ENCODE measurements at places on chromosomes 4 and X.

- H3K36me3 ChIP-seq = no peaks in the 10 kb centered on the region
- H3K27ac ChIP-seq = peak overlapping the region; percentile 98
- H3K27me3 ChIP-seq = no peaks in the 10 kb centered on the region
- no peak for DNase-seq
- no peak overlapping the region for H3K4me3 ChIP-seq
- peaks cover 11% of the 10 kb centered on the region for H3K4me1 ChIP-seq
These were observed 1.2 kb upstream of the MID1IP1 start for GRCh38 chrX:38799995-38800580.

- no peak for DNase-seq
- no peak overlapping the region for H3K4me3 ChIP-seq
- no peaks in the 10 kb centered on the region for H3K27me3 ChIP-seq
- H3K27ac ChIP-seq = no peak overlapping the region
- no peaks in the 10 kb centered on the region for H3K4me1 ChIP-seq
These were observed 124.1 kb downstream of the TRIML1 start for GRCh38 chr4:188263321-188263720.

DNA sequence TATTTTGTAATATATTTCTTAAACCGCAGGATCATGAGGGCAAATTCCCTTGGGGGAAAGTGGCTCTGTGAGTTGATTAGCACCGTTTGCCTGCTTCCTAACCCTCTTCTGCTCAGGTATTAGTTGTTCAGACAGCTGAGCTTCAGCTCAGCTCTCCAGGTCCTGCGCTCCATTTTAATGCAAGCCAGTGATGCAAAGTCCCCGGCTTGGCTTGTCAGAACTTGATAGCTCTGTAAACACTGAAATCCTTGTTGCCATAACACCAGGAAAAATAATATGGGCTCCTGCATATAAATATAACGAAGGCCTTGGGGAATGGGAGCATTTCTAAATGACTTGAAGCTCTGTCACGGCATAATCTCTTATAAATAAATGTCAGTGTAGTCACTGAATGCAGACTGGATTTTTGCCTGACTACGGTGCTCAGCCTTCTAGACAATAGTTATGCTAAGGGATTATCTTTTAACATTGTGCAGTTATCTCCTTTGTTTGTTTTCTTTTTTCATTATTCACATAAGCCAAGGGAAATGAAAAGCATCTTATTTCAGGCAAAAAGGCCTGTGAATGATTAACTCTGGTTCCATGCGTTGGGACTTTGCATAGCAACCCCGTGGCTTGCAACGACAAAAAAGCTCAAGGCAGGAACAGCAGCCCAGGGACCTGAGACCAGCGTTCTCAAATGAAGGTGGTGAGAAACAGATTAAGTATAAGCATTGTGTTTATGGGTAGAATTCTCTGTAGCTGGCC is 253.2 kb downstream of the SPRY1 start:
- H3K27me3 ChIP-seq = peaks cover 6% of the 10 kb centered on the region
- DNase-seq = no peak
- H3K4me3 ChIP-seq = no peak overlapping the region

- no peaks in the 10 kb centered on the region for H3K4me1 ChIP-seq
- no peak overlapping the region for H3K4me3 ChIP-seq
- peaks cover 6% of the 10 kb centered on the region for H3K27me3 ChIP-seq
These were observed 37.5 kb upstream of the IL21 start for GRCh38 chr4:122658377-122658776.

DNA sequence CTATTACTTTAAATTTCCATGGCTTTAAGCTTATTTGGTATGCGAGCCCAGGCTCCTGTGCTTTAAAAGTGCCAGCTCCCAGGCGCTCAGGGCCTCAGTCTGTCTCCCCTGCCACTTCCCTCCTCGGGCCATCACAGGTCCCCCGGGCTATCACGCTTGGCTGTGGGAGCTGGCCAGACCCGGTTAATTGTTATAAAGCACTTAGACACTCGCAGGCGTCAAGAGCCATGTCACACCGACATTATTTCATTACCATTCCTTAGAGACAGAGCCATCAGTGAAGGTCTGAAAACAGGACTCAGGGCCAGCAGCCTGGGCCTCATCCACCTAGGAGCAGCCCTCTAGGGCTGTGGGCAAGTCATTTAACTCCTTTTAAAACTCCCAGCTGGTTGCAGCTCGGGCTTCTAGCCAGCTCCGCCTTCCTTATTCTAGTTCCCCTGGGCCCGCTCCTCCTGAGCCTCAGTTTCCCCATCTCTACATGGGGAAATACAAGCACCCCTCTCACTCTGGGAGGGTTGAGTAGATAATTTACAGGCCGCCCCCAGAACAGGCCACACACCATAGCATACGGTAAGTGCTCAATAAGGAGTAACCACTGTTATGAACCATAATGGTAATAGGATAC is 99.0 kb downstream of the HMX1 start:
- H3K27ac ChIP-seq = no peak overlapping the region
- no peaks in the 10 kb centered on the region for H3K27me3 ChIP-seq
- no peak for DNase-seq

DNA sequence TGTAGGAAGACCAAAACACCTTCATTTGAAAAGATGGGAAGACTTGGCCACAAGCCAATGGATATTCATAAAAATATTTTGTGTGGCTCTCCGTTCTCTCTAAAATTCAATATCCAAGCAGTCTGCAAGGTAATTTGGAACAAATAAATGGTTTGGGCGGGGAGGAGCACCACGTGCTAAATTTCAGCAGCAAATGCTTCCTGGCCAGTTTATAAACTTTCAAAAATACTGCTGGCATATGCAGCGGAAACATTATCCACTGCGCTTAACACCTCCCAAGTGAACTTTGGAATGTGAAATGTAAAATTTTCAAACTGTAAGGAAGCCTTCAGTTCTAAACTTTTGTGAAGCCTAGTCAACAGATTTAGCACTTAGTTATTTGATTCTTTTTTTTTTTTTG is 191.0 kb downstream of the NSUN7 start:
- H3K4me3 ChIP-seq = no peak overlapping the region
- H3K4me1 ChIP-seq = no peaks in the 10 kb centered on the region
- no peak overlapping the region for H3K27ac ChIP-seq
- DNase-seq = no peak
- peaks cover 33% of the 10 kb centered on the region for H3K27me3 ChIP-seq

DNA sequence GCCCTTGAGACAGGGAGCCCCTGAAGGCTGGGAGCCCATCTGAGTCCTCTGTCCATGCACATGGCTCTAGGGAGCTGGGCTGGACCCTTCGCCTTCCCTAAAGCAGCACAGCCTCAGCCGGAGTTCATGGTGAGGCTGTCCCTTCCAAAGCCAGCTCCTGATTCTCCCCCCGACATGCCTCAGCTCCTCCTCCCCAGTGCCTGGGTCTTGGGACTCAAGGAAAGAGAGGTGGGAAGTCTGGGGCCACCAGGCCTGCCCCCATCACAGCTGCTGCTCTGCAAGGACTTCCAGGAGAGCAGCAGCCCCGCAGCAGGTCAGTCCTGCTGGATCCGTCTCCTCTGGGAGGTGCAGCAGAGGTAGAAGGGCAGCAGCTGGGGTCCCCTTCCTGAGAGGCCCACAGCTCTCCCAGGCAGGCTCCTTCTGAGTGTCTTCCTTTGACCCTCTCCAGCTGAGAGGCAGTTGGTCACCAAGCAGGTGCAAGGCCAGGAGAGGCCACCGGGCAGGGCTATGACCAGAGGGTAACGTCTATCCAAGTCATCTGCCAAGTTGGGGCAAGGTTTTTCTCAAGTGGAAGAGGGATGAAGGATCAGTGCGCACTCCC is 90.5 kb downstream of the ADRA2C start:
- no peak for DNase-seq
- H3K36me3 ChIP-seq = peaks cover 4% of the 10 kb centered on the region
- H3K27me3 ChIP-seq = peaks cover 44% of the 10 kb centered on the region
- H3K27ac ChIP-seq = no peak overlapping the region
- no peak overlapping the region for H3K4me3 ChIP-seq
- peaks cover 4% of the 10 kb centered on the region for H3K4me1 ChIP-seq
